ENCODE measurements at places on chromosomes 12 and 14. TPM values are rescaled to one million over a fixed set of nuclear protein-coding genes. Genes with fewer than 3 reads are reported as not detected.
A peak's percentile ranks its signal among the peaks of the same experiment; 100 is the strongest.

DNA sequence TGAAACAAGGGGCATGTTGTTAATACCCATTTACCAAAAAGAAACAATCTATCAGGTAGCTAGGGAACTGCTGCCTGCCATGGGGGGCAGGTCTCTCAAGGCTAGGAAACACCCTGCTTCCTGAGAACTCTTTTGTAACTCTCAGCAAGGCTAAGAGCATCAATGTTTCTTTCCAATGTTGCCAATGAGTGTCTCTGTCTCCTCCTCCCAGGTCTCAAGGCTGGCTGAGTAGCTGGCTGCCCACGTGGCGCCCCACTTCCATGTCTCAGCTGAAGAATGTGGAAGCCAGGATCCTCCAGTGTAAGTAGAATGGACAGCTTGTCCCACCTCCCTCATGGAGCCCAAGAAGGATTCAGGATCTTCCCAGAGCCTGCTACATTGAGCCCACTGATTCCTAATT is 3.4 kb downstream of the ABHD4 start:
- no peaks in the 10 kb centered on the region for H3K27me3 ChIP-seq
- H3K4me3 ChIP-seq = no peak overlapping the region
- peaks cover 35% of the 10 kb centered on the region for H3K36me3 ChIP-seq
- H3K27ac ChIP-seq = no peak overlapping the region
- no peak for DNase-seq

DNA sequence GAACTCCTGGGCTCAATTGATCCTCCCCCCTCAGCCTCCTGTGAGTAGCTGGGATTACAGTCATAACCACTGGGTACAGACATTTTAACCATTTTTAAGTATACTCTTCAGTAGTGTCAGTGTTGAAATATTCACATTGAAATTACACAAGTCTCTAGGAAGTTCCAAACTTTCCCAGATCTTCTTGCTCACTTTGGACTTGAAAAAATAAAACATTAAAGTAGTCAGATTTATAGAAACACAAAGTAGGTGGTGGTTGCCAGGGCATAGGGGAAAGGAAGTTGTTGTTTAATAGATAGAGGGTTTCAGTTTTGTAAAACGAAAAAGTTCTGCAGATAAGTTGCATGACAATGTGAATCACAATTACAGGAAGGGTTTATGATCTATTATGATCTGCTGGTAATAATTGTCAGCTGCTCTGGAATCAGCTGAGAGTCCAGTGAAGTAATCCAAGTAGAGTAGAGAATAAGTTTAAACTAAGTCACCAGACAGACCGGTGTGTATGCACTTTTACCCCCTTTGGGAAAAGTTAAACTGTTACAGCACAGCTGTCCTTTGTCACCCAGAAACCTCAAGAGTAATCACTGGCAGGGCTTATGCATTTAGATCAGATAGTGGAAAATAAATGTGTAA is 27.4 kb downstream of the PCNX1 start:
- peaks cover 43% of the 10 kb centered on the region for H3K4me1 ChIP-seq
- H3K27ac ChIP-seq = peak overlapping the region; percentile 73
- H3K27me3 ChIP-seq = no peaks in the 10 kb centered on the region

GRCh38 chr14:51654533-51654845 is 2.8 kb downstream of the FRMD6 start:
- no peak overlapping the region for H3K27ac ChIP-seq
- no peaks in the 10 kb centered on the region for H3K36me3 ChIP-seq
- peaks cover 29% of the 10 kb centered on the region for H3K4me1 ChIP-seq
- H3K4me3 ChIP-seq = no peak overlapping the region

DNA sequence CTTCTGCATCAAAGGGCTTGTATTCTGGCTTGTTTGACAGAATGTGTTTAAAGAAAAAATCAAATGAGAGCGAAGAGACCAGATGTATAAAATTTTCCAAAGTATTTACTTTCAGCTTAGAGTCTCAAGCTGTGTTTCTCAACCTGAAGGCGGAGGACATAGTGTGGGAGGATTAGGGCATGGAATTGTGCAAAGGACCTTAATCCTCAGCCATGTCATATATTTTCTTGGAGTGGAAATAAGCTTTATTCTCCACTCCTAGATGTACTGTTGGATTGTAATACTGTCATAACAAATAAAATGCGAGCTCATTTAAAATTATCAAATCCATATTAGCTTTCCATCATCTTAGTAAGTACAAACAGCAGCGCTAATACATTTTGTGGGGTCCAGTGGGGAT is 154.0 kb downstream of the PAH start:
- no peak for DNase-seq
- no peak overlapping the region for H3K4me3 ChIP-seq
- H3K27me3 ChIP-seq = no peaks in the 10 kb centered on the region

GRCh38 chr14:35897616-35898111 is 71.5 kb downstream of the BRMS1L start:
- no peaks in the 10 kb centered on the region for H3K4me1 ChIP-seq
- no peak overlapping the region for H3K4me3 ChIP-seq
- H3K27me3 ChIP-seq = peaks cover 2% of the 10 kb centered on the region
- DNase-seq = no peak

- DNase-seq = no peak
- H3K4me3 ChIP-seq = no peak overlapping the region
- no peaks in the 10 kb centered on the region for H3K27me3 ChIP-seq
- H3K36me3 ChIP-seq = no peaks in the 10 kb centered on the region
- no peaks in the 10 kb centered on the region for H3K4me1 ChIP-seq
Observed at GRCh38 chr12:56900583-56900982, 33.6 kb downstream of the SDR9C7 start.

DNA sequence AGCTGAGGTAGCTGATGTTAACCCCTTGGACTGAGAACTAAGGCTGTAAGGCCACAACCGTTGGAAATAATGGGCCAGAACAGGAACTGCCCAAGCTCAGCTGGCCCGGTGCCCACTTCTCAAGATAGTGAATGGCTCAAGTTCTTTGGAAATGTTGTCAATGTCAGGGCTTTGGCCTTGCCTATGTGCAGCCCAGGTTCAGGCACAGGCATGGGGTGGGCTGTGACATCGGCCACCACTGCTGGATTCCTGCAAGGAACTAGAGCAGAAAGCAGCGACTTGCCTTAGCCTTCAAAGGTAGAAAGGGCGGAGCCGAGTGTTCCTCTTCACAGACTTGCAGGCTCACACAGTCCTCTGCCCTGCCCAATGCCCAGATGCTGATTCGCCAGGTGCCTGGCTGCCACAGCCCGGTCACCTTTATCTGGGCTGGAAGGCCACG is 291.2 kb downstream of the ZFP36L1 start:
- peaks cover 33% of the 10 kb centered on the region for H3K4me1 ChIP-seq
- no peaks in the 10 kb centered on the region for H3K36me3 ChIP-seq
- H3K27me3 ChIP-seq = no peaks in the 10 kb centered on the region
- H3K4me3 ChIP-seq = no peak overlapping the region
- no peak overlapping the region for H3K27ac ChIP-seq

GRCh38 chr14:90291699-90292098 is 35.3 kb downstream of the PSMC1 start:
- no peaks in the 10 kb centered on the region for H3K27me3 ChIP-seq
- DNase-seq = no peak
- H3K36me3 ChIP-seq = peaks cover 67% of the 10 kb centered on the region

GRCh38 chr12:11171969-11172675 is 1.1 kb downstream of the SMIM10L1 start:
- H3K36me3 ChIP-seq = peaks cover 7% of the 10 kb centered on the region
- H3K27ac ChIP-seq = peak overlapping the region; percentile 81
- H3K27me3 ChIP-seq = no peaks in the 10 kb centered on the region
- no peak for DNase-seq
- peak overlapping the region; percentile 99 for H3K4me3 ChIP-seq

GRCh38 chr14:32203928-32204357 is 874 bp upstream of the RNU6-8 start:
- peaks cover 2% of the 10 kb centered on the region for H3K27me3 ChIP-seq
- peaks cover 37% of the 10 kb centered on the region for H3K4me1 ChIP-seq
- H3K27ac ChIP-seq = peak overlapping the region; percentile 85
- H3K4me3 ChIP-seq = peak overlapping the region; percentile 88
- H3K36me3 ChIP-seq = no peaks in the 10 kb centered on the region
- DNase-seq = peak; percentile 30

- no peak overlapping the region for H3K4me3 ChIP-seq
- DNase-seq = no peak
- H3K27ac ChIP-seq = no peak overlapping the region
Observed at GRCh38 chr12:78431931-78432330, 432.6 kb upstream of the SYT1 start.

GRCh38 chr12:3920351-3921150 is 47.4 kb upstream of the PARP11 start:
- H3K4me1 ChIP-seq = peaks cover 7% of the 10 kb centered on the region
- H3K27me3 ChIP-seq = peaks cover 4% of the 10 kb centered on the region
- H3K36me3 ChIP-seq = no peaks in the 10 kb centered on the region
- no peak for DNase-seq
- no peak overlapping the region for H3K27ac ChIP-seq

DNA sequence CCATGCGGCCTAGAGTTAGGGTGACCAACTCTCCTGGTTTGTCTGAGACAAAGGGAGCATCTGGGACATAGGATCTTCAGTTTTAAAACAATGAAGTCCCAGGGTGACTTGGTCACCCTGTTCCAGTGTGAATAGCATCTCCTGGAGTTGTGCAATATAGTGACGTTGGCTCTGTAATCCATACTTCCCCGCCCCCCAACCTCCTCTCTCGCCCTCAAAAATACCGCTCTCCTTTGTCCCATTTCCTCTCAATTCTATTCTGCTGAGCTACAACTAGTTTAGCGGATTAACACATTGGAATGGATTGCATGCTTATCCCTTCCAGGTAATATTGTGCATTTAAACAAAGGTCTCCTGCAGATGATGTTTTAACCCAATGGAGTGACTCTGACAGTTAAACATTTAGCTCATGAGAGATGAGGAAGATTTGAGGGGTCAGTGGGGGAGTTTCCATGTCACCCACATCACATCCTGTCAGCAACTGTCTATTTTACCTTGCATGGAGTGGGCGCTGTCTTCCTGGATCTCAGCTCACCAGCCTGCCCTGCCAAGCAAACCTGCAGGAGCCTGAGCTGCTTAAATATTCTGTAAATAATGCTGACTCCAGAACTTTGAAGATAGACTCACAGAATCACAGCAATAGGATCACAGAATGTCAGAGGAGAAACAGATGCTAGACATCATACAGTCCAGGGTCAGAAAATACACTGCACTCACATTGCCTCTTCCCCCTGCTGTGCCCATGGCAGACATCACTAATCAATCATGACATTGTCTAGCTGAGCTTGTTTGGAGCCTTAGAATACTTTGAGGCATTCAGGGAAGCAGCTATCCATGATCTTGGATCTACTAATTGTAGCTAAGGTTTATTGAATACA is 43.0 kb downstream of the MAP1LC3B2 start:
- no peak overlapping the region for H3K4me3 ChIP-seq
- H3K36me3 ChIP-seq = no peaks in the 10 kb centered on the region
- H3K4me1 ChIP-seq = no peaks in the 10 kb centered on the region
- H3K27me3 ChIP-seq = no peaks in the 10 kb centered on the region
- no peak overlapping the region for H3K27ac ChIP-seq
- DNase-seq = no peak

DNA sequence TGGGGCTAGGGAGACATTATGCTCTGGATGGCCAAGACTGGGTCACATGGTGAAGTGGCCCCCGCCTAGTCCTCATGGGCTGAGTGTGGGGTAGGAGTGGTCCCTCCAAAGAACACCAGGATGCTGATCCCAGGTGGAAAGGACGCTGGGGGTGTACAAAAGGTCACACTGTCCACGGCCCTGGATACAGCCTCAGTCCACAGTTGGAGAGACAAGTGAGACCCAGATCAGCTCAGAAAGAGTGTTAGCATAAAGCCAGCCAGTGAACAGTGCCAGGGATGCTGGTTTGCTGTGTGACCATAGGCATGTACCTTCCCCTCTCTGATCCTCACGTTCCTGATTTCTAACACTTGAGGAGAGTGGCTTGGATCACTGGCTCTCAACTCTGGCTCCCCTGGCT is 13.4 kb upstream of the OAS2 start:
- no peaks in the 10 kb centered on the region for H3K4me1 ChIP-seq
- H3K27ac ChIP-seq = no peak overlapping the region
- no peak for DNase-seq
- H3K27me3 ChIP-seq = no peaks in the 10 kb centered on the region

Gene AMN1
- 11.6 TPM for total RNA-seq

Gene FOXN4
- not detected for total RNA-seq

Gene KRT6B
- not detected for total RNA-seq

Gene CACNB3
- total RNA-seq = 9.1 TPM
